ENCODE measurements at places on chromosomes 4 and X.

DNA sequence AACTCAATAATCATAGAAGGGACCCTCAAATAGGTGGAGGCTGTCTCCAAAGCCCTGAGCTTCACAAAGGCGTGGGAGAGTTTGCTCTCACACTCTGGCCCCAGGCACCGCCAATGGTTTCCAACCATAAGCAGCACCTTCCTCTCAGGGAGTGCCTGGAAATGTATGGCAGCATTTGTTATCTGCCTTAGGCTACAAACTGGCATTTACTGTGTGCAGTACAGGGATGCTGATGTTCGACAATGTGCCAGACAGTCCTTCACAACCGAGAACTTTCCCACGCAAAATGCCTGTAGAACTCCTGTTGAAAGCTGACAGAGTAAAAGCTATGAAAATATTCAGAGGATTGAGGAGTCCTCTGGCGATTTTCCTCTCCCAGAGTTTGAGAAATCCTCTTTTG lies 55.7 kb upstream of the CDKN2AIP start:
- DNase-seq: no peak

- DNase-seq: no peak
These were observed 25.3 kb downstream of the ADD1 start for GRCh38 chr4:2868877-2869487.

DNA sequence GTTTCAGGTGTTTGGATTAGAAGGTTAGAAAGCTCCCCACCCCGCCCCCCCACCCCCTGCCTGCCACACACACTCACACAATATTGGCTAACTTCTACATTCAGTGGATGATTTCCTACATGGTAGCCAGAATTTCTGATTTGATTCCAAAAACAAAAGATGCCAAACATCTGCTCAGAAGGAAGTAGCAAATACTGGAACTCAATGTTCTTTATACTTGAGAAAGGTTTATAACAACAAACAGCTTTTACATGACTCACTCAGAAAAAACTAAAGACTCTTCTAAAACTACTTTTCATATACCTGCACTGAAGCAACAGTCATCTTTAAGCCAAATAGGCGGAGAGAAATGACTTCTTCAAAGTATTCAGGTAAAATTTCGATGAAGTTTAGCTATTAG lies 750.5 kb upstream of the POU3F4 start:
- no peak for DNase-seq

DNA sequence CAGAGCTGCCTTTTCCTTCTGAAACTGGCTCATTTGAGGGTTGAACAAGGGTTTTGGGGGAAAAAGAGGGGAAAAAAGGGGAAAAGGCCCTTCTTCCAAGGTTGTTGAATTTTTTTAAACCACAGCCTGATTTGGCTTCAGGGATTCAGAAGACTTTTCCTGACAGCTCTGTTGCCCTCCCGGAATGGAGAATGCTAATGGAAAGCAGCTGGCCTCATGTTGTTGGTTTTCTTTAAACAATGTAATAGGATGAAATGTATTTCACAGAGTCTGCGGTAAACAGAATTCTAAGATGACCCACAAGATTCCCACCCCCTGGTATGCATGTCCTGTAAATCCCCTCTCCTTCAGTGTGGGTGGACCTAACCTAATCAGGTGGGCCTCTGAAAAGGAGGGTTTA lies 3.3 kb upstream of the KIAA1210 start:
- DNase-seq: no peak

- DNase-seq: no peak
These were observed 89.1 kb upstream of the TSPAN5 start for GRCh38 chr4:98747393-98748091.

GRCh38 chrX:35842674-35843073 lies 44.5 kb downstream of the MAGEB16 start:
- no peak for DNase-seq

DNA sequence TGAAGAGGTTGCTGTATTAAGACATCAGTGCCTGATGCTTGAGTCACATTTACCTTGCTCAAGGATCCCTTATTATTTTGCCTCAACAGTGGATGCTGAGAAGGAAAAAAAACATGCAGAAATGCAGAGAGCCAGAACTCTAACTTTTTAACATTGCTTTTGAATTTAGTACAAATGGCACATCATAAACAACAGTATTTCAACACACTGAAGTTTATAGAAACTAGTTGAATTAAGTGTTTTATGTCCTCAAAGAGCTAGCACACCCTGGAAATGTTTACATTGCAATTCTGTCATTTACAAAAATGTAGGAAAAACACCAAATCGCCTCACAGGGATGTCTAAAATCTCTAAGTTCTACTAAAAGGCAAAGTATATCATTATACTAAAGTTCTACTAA lies 69.5 kb upstream of the BLTP1 start:
- no peak for DNase-seq

GRCh38 chr4:21801661-21802385 lies 146.7 kb downstream of the KCNIP4 start:
- DNase-seq: no peak

DNA sequence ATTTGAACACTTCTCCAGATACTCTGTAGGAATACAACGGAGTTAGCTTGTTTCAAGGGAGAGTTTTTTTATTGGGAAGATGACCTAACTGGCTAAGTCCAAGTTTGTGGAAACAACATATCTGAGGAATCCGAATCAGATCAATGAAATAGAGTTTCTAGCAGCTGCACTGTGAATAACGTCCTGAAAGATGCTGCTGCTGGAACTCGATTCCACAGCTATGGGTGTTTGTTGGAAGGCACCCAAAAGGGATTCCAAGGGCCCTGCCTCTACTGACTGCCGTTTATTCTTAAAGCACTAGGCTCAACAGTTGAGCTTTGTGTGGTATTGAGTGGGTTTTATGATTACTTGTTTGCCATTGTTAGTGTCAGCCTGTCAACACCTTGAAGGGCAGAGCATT lies 6.6 kb upstream of the GBA3 start:
- no peak for DNase-seq

GRCh38 chrX:134623293-134624045 lies 34.8 kb downstream of the PLAC1 start:
- DNase-seq: no peak

GRCh38 chr4:37873386-37873785 lies 17.5 kb upstream of the TBC1D1 start:
- DNase-seq: no peak

GRCh38 chrX:83510510-83511062 lies 2.5 kb downstream of the POU3F4 start:
- DNase-seq: no peak

DNA sequence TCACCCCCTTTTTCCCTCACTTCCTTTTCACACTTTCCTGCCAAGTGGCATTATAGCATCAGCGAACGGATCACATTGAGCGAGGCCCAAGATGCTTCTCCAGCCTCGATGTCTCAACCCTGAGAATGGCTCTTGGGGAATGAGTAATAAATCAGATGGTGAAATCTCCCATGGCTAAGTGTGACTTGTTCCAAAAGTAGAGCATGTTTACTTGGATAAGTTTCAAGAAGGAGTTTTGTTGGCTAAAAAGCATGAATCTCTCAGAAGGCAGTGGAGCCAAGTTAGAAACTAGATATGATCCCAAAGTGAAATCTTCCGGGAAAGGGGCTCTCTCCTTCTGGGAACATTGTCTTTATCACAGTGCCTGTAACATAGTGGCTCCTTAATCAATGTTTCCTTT lies 316.3 kb downstream of the CAMK2D start:
- no peak for DNase-seq

- peak; percentile 2 for DNase-seq
These were observed 39.8 kb upstream of the ATOH1 start for GRCh38 chr4:93788712-93789111.

GRCh38 chrX:44536198-44536597 lies 6.5 kb downstream of the FUNDC1 start:
- DNase-seq: no peak

DNA sequence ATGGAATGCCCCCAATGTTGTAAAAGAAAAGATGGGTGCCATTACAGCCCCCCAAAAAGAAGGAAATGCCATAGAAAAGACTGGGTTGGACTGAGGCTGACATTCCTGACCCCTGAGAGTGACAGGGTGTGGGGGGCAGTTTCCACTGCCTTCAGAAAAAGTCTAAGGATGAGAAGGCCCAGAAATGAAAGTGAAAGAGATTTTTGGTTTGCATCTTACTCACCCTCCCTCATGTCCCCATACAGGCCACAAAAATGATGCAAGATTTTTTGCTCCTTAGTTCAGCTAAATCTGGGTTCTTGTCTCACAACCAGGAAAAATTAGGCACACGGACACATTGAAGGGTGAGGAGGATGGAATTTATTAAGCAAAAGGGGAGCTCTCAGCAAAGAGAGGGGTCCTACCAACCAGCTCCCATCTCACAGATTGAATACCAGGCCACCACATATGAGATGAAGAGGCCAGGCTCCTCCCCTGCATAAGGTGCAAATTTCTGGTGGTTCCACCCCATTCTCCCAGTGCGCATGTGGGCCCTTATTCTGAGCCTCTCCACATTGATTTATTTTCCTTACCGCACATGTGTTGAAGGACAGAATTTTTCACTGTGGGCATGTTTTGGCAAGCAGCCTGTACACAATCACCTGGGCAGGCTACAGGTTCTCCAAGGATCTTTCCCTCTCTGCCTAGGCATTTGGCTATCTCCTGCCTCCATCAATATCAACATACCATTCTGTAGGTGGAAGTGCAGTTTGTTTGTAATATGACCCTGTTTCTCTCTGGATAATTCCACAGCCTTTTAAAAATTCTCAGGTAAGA lies 18.8 kb downstream of the PPP4R3C start:
- DNase-seq: no peak

GRCh38 chrX:41009850-41010846 lies 75.1 kb upstream of the USP9X start:
- peak; percentile 49 for DNase-seq

GRCh38 chrX:68648960-68649359 lies 1.5 kb downstream of the STARD8 start:
- DNase-seq: no peak

- no peak for DNase-seq
These were observed 53.3 kb downstream of the MED28 start for GRCh38 chr4:17667653-17668201.

DNA sequence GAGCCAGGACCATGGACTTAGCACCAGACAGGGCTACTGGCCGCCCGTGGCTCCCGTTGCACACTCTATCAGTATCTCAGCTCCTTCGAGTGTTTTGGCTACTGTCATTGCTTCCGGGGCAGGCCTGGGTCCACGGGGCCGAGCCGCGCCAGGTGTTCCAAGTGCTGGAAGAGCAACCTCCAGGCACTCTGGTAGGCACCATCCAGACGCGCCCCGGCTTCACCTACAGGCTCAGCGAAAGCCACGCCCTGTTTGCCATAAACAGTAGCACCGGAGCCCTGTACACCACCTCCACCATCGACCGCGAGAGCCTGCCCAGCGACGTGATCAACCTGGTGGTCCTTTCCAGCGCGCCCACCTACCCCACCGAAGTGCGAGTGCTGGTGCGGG lies 1.6 kb downstream of the FAT4 start:
- DNase-seq: no peak

GRCh38 chr4:10023806-10024205 lies 2.5 kb upstream of the SLC2A9 start:
- DNase-seq: no peak

- no peak for DNase-seq
These were observed 102.0 kb downstream of the ELOVL6 start for GRCh38 chr4:110096405-110096804.

DNA sequence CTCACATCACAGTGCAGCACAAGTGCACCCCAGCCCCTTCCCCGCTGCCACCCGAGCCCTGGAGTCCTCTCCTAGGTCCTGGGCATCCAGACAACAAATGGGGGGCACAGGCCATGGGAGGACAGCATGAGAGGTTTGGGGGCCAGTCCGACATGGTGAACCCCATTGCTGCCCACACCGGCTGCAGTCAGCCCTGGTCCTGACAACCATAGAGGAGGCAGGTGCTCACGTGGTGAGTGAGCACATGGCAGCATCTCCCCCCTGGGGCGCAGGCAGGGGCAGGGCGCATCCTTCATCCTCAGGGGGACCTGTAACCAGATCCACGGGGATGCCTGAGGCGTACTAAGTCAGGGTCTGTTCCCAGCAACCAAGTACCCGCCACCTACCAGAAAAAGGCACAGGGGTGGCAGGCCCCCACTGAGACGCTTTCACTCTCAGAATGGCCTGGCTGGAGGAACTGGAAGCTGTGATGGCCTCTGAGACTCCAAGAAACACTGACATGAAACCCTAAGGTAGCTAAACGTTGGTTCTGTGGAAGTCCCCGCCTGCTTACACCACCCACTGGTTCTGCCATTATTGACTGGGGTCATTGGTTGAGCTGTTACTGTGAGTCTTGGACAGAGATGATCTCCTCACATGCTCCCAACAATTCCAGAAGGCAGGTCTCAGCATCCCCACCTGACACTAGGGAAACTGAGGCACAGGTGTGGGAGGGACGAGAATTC lies 6.5 kb downstream of the ZFYVE28 start:
- DNase-seq: no peak

GRCh38 chr4:141530627-141531026 lies 105.8 kb upstream of the IL15 start:
- DNase-seq: no peak

GRCh38 chrX:153761863-153762262 lies 2.2 kb upstream of the PLXNB3 start:
- no peak for DNase-seq

DNA sequence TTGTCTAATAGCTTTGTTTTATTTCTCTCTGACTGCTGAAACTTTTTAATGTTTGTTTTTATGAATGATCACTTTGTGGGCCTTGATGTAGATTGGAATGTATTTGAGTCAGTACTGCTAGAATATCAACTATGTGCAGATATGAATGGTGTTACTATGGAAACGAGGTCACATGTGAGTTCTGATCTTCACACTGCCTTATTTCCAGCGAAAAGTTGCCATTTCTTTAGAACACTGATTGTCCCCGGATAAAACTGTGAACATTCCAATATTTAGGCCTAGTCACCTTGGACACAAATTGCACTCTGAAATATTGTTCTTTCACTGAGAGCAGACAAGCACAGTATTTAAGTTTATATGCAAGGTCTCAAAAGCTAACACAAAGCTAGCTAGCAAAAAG lies 27.2 kb upstream of the MAGED1 start:
- no peak for DNase-seq

DNA sequence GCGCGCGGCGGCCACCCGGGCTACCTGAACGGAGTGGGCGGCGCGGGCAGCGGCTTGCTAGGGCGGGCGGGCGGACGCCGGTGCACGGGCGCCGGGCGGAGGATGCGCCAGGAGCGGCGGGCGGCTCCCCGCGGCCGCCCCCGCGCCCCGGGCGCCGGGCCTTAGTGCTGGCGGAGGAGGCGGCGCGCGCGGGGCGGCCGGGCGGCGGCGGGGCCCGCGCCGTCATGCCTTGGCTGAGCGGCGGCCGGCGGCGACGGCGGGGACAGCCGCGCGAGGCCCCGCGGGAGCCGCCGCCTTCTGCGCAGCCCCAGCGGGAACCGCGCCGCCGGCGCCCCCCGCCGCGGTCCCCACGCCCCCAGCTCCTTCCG lies 48.2 kb downstream of the CLDN34 start:
- DNase-seq: no peak

DNA sequence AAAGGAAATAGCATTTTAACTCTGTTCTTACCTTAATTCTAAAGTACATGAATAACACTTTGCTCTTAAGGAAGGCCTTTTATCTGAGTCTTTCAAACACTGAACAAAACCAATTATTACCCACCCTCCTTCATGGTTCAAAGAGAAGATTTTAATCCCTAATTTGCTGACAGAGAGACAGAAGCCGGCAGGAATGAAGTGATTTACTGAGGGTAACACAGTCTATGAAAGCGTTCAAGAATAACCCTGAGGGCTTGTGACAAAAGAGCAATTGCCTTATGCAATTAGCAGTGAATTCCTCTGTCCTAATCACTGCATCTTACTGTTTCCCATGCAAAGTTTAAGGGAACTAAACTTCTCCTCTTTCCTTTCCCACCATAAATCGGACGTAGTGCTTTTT lies 144.1 kb downstream of the PACRGL start:
- no peak for DNase-seq

Data from DMS 273 treated with DMSO at 0.1 percent for 48 hours (cell line).